Right lobe of liver (tissue), 6 donors: ENCODE measurements at places on chromosomes 16 and 17. TPM values are rescaled to one million over a fixed set of nuclear protein-coding genes. Genes with fewer than 3 reads are reported as not detected.
A peak's percentile ranks its signal among the peaks of the same experiment; 100 is the strongest.

Gene MYH13
- not detected for total RNA-seq

DNA sequence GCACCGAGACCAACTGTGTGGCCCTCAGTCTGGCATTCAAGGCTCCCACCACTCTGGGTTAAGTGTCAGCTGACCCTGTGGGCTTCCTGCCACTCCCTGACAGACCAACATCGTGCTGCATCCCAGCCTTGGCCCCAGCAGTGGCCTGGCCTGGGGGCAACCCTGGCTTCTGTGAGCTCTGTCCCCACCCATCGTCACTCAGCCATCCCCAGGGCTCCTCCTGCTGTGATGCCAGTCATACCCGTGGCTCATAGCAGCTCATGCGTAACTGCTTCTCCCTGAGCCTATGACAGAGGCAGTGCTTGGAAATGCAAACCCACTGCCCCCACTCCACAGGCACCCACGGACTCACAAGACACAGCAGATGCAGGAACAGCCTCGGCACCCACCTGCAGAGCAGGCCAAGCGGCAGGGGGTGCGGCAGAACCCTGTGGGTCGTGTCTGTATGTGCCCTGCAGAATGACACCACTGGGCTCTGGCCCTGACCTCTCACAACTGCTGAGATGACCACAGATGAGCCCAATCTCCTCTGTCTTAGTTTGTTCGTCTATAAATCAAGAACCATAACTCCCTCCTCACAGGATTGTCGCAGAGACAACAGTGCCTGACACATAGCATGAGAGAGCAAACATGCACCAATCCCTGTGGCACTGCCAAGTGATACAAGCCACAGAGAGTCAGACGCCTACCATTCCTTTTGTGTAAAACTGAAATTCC lies 26.6 kb downstream of the PIEZO1 start:
- no peak for DNase-seq

DNA sequence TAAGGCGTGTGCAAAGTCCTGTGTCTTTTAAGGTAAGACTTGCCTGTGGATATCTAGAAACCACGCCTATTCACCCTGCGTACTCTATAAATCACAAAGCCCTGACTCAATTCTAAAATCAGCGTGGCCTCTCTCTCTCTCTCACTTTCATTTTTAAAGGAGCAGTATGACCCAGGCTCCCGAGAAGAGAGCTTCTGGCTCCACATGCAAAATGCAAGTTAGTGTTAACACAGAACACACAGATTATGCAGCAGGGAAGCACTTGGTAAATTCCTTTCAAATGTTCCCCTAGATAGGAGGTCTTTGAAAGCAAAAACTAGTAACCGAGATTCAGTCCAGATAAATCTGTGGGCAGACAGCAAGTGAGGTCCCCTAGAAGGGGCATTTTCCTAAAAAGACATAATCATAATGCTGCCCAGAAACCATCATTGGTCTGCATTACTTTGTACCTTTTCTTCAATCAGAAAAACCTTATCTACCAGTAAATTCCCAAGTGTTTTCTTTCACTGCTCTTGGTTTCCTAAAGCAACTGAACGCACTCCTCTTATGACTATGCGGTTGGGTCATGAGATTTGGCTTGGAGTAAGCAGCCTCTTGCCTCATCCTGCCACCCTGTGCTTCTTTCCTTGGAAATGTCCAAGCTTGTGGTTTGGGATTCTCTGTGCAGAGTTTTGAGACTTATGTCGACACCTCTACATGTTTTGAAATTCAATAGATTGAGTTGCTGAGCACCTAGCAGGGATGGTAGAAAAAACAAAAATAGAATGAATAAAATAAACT lies 31.7 kb upstream of the KCNJ2 start:
- no peak for DNase-seq

- DNase-seq: no peak
Observed at GRCh38 chr17:49407086-49407485, 7.6 kb downstream of the PHB1 start.

Gene PTRH2
- total RNA-seq: 16.3 TPM

GRCh38 chr17:77801545-77802332 lies 156.8 kb upstream of the TNRC6C start:
- DNase-seq: peak; percentile 28

DNA sequence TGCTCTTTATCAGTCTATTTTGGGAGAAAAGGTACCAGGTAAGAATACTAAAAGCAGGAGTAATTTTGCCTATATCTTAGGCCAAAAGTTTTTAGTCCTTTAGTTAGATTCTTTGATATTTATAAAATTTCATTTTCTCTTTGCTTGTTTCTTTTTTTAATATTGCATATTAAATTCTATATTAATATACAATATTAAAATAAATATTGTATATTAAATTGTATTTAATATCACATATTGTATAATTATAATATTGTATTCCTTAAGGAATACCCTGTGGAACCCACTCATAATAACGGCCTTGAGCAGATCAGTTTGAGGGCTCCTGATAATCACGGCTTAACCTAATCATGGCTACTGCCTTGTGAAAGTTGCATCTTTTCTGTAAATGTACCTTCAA lies 1.9 kb downstream of the CEP95 start:
- DNase-seq: no peak

DNA sequence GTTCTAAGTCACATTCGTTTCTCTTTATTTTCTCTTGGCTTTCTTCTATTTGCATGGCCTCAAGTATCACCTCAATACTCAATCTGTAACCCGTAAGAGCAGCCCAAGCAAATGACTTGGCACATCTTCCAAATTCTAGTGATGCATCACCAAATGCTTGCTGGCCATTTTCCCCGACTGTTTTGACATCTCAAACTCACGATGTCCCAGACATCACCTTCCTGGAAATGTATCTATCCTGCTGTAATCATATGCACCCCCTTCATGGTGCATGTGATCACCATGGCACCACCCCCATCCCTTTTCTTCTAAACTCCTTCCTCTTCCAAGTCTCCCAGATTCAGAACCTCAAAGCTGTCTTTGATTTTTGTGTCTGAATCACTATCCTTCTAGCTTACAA lies 24.0 kb upstream of the ABCA5 start:
- DNase-seq: no peak

DNA sequence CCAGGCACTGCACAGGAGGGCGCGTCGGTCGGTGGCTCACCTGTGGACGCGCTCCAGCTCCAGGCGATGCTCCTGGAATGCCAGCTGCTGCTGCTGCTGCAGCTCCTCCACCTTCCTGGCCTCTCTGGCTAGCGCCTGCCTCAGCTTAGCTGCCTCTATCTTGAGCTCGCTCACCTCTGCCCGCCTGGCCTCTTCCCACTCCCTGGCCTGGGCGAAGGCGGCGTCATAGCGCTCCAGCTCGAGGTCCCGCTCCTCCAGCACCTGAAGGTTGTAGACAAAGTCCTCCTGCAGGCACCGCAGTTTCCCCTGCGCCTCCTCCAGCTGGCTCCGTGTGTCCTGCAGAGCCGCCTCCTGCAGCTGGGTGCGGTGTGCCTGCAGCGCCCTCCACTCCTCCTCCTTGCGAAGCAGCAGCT lies 11.1 kb downstream of the CCDC57 start:
- no peak for DNase-seq

- DNase-seq: no peak
Observed at GRCh38 chr17:49587366-49588073, 11.8 kb downstream of the NXPH3 start.

DNA sequence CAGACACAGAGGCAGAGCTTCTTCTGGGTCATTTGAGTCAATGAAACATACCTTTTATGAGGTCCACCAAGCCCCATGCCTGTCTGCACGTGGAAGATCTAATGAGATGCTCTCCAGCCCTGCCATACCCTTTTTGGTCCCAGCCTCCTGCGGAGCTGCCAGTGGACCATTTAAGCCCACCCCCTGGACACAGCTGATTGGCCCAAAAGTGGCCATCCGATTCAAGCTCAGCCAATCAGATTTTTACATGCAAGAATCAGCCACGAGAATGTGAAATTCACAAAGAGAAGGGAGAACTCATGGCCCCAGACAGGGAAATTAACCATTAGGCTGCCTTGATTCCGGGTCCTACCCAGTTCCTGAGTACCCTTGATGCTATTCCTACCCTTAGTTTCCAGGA lies 231.0 kb upstream of the EEF2KMT start:
- DNase-seq: no peak

DNA sequence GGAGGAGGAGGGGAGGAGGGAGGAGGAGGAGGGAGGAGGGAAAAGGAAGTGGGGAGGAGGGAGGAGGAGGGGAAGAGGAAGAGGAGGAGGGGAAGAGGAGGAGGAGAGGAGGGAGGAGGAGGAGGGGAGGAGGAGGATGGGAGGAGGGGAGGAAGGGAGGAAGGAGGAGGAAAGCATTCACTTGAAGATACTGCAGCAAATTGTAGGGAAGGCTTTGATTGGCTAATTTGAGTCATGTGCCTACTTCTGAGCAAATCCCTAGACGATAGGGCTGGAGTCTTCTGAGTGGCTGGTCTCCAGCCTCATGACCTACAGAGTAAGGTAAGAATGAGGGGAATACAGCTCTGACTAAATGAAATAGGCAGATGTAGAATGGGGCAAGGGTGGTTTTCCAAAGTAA lies 783.2 kb upstream of the RBFOX1 start:
- DNase-seq: no peak

DNA sequence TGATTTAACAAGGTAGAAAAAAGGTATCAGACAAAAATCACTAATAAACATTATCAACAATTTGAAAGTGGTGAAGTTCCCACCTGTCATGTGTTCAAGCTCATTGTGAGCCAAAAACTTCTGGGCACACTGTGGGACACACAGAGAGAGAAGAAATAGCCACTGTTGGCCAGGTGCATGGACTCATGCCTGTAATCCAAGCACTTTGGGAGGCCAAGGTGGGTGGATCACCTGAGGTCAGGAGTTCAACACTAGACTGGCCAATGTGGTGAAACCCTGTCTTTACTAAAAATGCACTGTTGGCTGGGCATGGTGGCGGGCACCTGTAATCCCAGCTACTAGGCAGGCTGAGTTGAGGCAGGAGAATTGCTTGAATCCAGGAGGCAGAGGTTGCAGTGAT lies 167.4 kb downstream of the TOX3 start:
- no peak for DNase-seq

Gene HSD11B2
- 2.5 TPM for total RNA-seq

Gene PPP1R27
- total RNA-seq: 0.40 TPM

Gene C17orf78
- not detected for total RNA-seq

DNA sequence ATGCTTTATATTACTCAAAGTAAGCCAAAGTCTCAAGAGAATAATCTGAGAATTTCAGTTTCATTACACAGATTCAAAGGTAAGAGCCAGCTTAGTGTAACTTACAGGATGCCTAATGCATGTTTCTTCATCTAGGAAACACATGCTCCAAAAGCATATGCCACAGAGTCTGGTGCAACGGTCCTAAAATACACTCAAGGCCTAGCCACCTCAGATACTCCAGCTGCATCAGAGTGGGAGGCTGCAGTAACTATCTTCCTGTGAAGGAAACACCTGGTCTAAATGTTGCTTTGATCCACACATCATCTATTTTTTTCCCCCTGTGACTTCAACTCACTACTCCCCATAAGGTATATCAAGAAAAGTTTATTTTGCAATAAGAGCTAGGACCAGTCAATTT lies 51.6 kb upstream of the CORO6 start:
- DNase-seq: no peak

Gene ELAC2
- total RNA-seq: 28.7 TPM

Gene ITGAE
- total RNA-seq: 5.4 TPM

DNA sequence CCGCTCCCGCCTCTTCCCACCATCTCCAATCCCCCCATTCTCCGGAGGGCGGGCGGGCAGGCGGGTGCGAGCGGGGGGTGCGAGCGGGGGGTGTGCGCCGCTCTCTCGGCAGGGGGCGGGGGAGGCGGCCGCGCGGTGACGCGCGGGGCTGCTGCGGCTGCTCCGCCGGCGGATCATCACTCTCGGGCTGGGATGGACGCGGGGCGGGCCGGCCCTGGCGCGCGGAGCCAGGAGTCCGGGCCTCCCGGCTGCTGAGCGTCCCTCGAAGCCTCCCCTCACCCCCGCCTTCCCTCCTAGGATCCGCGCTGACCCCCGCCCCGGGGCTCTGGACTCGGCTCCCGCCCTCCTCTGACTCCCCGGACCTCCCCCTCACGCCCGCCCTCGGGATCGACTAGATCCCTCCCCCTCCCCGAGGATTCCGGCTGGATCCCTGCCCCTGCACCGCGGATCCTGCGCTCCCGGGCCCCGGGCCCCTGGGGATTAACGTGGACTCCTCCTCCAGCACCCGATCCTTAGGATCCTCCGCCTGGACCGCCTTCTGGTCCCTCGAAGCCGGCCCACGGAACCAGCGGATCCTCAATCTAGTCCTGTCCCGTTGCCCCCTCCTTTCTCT lies 946 bp upstream of the TMEM256 start:
- DNase-seq: peak; percentile 74

Gene TEKT1
- total RNA-seq: not detected

DNA sequence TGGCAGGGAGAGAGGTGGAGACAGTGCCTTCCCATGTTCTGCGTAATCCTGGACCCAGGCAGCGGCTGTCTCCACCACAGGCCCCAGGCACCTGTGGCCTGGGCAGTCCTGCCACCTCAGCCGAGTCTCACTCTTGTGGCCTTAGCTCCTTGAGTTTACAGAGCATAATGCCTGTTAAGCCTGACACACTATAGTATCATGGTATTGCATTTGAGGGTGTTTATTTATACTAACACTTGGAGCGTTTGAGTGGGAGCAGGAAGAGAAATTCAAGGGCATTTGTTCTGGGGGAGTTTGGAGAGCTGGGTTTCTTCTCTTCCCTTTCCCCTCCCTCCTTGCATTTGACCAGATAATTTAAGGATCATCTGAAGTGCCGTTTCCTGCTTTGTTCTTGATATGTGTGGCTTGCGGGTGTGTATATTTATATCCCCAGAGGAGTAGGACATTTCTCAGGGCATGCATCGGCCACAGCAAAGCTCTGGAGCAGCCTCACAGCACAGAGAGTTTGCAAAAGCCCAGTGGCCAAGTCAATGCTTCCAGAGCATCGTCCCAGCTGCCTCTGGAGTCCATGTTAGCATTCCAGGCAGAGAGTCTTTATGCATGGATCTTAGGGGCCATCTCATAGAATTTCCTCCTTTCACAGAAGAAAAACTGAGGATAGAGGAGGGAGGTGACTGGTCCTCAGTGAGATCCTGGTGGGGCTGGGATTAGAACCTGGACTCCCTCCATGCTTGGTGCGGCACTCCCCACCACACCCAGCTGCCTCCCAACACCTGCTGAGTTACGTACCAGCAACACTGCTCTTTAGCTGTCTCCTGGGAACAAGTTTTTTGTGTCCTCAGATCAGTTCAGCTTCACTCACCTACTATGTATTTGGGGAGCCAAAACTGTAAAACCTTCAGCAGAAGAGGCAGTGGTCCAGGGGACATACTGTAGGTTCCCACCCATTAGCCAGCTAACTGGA lies 222.8 kb downstream of the CCDC182 start:
- no peak for DNase-seq

Gene ATP2A1
- total RNA-seq: 0.67 TPM

GRCh38 chr17:36027761-36028160 lies 10.0 kb upstream of the CCL23 start:
- DNase-seq: no peak

GRCh38 chr16:82793528-82794245 lies 166.9 kb downstream of the CDH13 start:
- DNase-seq: no peak
